Activated CD4-positive, alpha-beta T cell treated with anti-CD3 and anti-CD28 coated beads, Interleukin-2, amount 50 U/mL, for 24 hours (primary cell): ENCODE measurements at places on chromosomes 4 and X.

DNA sequence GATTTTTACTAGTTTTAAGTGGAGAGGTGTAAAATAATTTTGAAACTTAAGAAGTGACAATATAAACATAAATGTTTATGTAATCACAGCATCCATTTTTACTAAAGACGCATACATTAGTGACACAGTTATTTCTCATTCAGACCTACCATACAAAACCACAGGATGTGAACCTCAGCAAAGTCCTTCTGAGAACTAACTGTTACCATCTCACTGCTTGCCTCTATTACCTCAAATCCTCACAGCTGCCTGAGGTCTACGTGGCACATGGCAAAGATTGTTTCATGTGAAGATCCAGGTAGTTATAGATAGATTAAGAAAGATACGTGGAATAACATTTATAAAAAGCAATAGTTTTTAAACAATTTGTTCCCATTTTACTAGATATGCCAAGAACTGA lies 189.0 kb downstream of the SLITRK2 start:
- DNase-seq = no peak

GRCh38 chr4:185559915-185560281 lies 24.6 kb upstream of the PDLIM3 start:
- no peak for DNase-seq

DNA sequence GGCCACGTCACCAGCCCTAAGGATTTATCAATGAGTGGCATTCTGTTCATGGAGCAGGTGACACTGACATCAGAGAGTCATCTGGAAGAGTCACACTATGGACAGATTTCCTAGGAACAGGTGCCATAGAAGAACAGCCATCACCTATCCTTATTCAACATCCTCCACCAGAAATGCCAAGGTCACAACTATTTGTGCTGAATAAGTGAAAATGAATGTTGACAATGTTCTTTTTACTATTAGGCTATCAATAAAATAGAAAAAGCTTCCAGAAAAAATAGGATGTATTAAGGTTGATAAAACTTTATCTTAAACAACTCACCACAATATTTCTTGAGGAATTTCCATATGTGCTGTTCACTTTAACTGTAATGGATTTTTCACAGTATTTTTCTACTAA lies 62.9 kb downstream of the HAUS3 start:
- DNase-seq = no peak

DNA sequence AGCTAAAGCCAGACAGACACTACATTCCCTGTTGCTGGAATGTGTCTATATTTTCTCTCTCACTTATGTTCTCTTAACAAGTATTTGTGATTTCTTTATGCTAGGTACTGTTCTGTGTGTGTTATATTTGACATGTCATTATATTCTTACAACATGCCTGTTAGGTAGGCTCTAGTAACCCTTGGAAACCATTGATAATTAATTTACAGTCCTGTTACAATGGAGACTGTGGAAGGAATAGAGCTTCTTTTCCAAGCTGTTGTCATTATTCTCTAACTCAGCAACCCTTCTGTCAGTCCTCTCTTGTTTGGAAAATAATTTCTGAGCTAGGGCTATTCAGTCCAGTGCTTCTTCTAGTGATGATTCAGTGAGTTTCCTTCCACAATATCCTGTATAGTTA lies 419.1 kb upstream of the BOD1L1 start:
- DNase-seq = no peak

DNA sequence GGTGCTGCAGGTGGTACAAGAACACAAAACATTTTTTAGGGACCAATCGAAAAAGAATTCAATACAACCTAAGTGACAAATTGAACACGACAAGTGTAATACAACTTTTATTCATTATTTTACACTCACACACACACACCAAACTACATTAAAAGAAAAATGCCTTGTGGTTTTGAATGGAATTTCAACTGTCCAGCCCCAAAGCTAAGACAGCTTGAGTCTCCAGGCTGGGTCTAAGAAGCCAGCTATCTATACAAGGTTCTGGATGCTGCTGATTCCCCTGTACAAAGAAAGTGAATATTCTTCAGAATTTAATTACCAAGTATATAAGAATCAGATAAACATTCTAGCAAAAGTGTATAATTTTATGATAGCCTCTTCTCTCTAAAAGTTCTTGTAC lies 118.2 kb downstream of the PPP3CA start:
- no peak for DNase-seq

- no peak for DNase-seq
These were observed 64.6 kb downstream of the KDM6A start for GRCh38 chrX:44937606-44938005.

- no peak for DNase-seq
These were observed 114.9 kb downstream of the EFHC2 start for GRCh38 chrX:44228621-44229020.

DNA sequence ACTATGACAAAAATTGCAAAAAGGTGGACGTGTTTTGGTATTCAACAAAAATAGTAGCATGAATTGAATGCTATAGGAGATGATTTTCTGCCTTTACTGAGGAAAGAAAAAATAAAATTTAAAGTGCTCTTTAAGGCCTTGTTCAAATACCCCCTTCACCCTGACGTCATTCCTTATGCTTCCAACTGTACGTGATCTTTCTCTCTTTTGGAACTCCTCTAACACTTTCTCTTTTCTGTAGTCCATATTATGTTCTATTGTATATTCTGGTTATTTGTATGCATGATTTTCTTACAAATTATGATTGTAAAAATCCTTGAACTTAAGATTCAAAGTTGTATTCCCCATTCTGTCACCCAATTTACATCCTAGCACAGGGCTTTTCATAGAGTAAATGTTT lies 100.5 kb downstream of the POU4F2 start:
- no peak for DNase-seq

DNA sequence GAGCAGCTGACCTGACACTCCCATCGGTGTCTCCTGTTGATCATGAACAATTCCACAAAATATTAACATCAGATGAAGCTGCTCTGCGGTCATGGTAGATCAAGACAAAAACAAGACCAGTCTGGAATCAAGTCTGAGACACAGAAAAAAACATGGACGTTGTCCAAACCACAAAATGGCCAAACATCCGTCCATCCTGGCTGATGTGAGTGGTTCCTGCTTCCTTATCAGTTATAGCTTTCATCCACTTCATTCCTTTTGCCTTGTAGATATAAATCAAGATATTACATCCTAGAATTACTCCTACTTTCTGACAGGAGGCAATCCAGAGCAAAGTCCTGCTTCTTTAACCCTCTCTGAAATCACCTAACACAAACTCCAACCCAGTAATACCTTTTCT lies 28.8 kb upstream of the PCSK1N start:
- DNase-seq = no peak

DNA sequence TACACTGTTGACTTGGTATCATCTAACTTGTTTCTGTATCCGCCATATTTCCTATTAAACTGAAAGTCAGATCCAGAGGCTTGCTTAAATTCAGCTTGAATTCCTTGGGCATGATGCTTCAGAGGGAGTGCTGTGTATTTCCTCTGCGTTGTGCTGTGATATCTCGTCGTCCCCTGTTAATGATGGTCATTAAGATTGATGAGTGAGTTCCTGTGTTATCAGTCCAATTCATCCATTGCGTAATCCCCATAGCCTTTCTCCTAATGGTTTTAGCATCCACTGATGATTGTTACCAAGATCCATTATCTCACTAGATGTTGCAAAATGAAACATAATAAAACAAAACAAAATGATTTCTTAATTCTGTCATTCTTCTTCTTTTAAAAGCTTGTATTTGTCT lies 31.3 kb upstream of the CHM start:
- no peak for DNase-seq

GRCh38 chr4:93751411-93751810 lies 77.1 kb upstream of the ATOH1 start:
- DNase-seq = no peak

DNA sequence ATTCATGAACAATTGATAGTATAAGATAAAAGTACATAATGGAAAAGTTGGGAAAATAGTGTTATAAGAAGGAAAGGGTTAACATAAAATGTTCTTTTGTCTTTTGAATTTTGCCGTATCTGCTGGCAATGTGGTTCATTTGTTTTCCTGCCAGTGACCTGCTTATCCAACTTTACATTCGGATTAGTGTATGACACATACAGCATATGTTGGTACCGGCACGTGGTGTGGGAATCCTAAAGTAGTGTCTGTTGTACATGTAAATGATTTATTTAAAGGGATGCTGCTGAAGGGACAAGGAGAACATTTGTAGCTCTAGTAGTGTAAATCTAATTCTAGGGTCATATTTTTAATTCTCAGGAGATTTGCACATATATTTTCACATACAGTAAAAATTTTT lies 11.5 kb downstream of the RAB9A start:
- no peak for DNase-seq
